Common myeloid progenitor, CD34-positive (primary cell): ENCODE measurements at places on chromosomes 4 and X.

GRCh38 chr4:151100531-151100930 lies 1.1 kb downstream of the RPS3A start:
- peak overlapping the region; percentile 94 for H3K27ac ChIP-seq
- H3K27me3 ChIP-seq: no peaks in the 10 kb centered on the region
- no peak for DNase-seq
- H3K4me1 ChIP-seq: peaks cover 37% of the 10 kb centered on the region
- no peak overlapping the region for H3K4me3 ChIP-seq
- H3K36me3 ChIP-seq: peaks cover 23% of the 10 kb centered on the region

DNA sequence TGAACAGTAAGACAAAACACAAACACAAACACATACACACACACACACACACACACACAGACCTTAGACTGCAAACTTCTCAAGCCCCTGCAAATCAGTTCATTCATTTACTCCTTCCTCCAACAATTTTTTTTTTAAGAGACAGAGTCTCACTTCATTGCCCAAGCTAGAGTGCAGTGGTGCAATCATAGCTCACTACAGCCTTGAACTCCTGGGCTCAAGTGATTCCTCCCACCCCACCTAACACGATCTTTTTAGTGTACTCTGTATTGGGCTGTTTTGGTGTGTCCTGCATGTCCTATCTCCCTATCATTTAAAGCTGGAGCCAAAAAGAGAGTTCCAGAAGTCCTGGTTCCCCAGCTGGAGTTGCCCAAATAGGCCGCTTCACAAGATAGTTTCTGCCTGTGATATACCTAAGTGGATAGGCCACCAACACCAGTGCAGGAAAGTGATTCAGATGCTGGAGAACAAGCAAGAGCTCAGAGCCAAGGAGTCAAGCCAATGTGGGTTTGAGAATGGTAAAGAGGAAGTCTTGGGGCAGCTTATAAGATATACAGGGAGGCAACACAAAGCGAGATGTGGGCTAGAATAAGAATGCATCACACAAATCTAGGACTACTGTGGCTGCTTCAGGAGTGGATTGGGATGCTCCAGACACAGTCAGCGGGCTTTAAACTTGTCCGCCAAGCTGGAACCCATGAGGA lies 85.4 kb upstream of the RAPGEF2 start:
- no peak for DNase-seq
- no peak overlapping the region for H3K4me3 ChIP-seq
- H3K4me1 ChIP-seq: peaks cover 5% of the 10 kb centered on the region
- H3K36me3 ChIP-seq: no peaks in the 10 kb centered on the region
- no peaks in the 10 kb centered on the region for H3K27me3 ChIP-seq

DNA sequence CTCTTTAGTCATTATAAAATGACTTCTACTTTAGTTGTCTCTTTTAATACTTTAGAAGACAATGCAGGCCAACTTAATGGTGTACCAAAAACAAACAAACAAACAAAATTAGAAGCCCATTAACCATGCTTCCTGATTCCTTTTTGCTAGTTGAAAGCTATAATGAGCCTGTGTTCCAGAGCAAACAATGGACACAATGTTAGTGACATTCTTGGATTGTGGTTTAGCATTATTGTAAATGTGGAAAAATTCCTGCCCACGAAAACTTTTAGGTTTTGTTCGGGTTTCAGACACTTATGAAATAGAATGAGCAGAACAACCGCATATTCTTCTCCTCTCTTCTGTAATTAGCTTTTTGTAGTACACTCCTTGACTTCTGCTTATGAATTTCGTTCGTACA lies 1682.7 kb upstream of the PCDH7 start:
- no peaks in the 10 kb centered on the region for H3K27me3 ChIP-seq
- no peak overlapping the region for H3K27ac ChIP-seq
- DNase-seq: no peak
- H3K4me1 ChIP-seq: no peaks in the 10 kb centered on the region
- no peak overlapping the region for H3K4me3 ChIP-seq
- no peaks in the 10 kb centered on the region for H3K36me3 ChIP-seq

GRCh38 chr4:8921465-8921864 lies 49.8 kb upstream of the HMX1 start:
- H3K36me3 ChIP-seq: no peaks in the 10 kb centered on the region
- no peaks in the 10 kb centered on the region for H3K27me3 ChIP-seq
- no peak overlapping the region for H3K4me3 ChIP-seq
- H3K4me1 ChIP-seq: no peaks in the 10 kb centered on the region
- DNase-seq: no peak
- H3K27ac ChIP-seq: no peak overlapping the region

DNA sequence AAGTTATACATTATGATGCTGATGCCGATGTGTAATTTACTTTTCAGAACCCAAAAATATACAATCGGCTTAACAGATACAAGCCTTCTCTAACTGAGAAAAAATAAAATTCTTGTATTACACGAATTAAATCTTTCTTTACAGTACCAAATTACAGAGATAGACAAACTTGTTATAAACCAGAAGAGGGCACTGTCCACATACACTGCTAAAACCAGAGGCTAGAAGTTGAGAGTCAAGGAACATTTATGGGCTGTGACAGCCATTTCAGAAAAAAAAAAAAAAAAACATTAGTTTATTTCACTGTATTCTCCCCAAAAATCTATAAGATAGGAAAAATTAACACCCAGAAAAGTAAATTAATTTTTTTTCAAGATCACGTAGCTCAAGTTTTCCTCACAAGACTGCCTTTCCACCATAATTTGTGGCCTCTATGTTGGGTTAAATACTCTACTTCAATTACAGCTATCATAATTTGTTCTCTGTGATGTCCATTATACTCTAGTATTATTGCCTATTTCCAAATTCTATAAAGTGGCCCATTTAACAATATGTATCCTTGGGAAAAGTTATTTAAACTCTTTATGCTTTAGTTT lies 12.0 kb downstream of the EREG start:
- peaks cover 33% of the 10 kb centered on the region for H3K36me3 ChIP-seq

DNA sequence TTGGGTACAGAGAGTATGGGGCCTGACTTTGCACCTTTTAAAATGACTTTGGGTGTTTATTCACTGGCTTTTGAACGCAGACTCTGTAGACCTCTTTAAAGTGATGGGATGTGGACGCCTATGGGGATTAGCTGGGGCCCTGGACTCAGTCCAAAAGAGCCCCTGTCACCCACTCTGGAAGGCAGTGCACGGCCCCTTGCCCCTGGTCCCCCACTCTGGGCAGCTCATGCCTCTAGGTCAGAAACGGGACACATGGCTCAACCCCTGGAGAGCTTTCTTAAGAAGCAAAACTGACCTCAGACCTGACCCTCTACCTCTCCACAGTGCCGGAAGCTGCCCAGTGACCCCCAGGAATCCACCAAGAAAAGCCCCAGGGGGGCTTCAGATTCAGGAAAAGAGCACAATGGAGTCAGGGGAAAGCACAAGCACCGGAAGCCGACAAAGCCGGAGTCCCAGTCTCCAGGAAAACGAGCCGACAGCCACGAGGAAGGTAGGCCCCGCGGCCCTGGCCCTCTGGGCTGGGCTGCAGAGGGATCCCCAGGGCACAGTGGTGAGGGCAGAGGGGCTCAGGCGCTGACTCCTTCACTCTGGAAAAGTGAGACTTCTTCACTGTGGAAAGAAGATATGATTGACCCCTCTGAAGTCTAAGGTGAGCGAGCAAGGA lies 38.4 kb downstream of the BCORL1 start:
- H3K4me1 ChIP-seq: no peaks in the 10 kb centered on the region
- H3K36me3 ChIP-seq: peaks cover 54% of the 10 kb centered on the region
- no peak for DNase-seq
- H3K27ac ChIP-seq: no peak overlapping the region
- H3K4me3 ChIP-seq: no peak overlapping the region

DNA sequence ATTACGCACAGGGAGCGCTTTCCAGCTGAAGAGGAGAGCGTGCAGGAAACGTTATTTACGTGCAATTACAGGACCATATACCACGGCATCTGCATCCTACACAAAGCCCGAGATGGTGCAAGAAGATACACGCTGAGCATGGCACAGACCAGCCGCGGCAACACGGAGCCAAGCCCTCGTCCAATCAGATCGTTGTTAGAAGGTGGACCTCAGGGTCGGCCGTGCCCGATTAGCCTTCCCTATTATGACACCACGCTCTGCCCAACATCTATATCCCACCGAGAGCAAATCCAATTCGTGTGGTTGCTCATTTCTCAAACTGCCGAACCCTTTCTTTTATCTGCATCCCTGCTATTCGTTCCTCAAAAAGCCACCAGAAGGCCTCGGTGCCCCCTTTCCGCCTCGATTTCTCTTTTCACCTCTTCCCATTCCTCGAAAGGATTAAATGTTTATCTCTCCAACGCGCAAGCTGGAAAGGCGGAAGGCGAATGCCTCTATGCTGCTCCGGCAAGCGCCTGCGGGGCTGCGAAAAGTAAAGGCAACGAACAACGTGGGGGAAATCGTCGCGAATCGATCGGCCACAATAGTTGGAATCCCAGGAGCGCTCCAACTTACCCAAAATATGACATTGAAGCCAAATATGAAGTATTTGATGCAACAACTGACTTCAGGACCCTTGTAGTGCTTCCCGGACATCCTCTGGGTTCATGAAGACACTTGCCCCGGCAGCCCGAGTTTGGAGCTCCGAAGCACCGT lies 702 bp downstream of the TSPAN5 start:
- no peaks in the 10 kb centered on the region for H3K36me3 ChIP-seq
- peaks cover 25% of the 10 kb centered on the region for H3K4me1 ChIP-seq
- peak overlapping the region; percentile 78 for H3K4me3 ChIP-seq
- H3K27me3 ChIP-seq: peaks cover 7% of the 10 kb centered on the region
- H3K27ac ChIP-seq: no peak overlapping the region
- DNase-seq: peak; percentile 56

- peaks cover 44% of the 10 kb centered on the region for H3K36me3 ChIP-seq
- H3K27me3 ChIP-seq: no peaks in the 10 kb centered on the region
- no peak overlapping the region for H3K4me3 ChIP-seq
- H3K4me1 ChIP-seq: peaks cover 61% of the 10 kb centered on the region
- H3K27ac ChIP-seq: no peak overlapping the region
- peak; percentile 78 for DNase-seq
Observed at GRCh38 chrX:153947009-153947769, 2.7 kb upstream of the RENBP start.

DNA sequence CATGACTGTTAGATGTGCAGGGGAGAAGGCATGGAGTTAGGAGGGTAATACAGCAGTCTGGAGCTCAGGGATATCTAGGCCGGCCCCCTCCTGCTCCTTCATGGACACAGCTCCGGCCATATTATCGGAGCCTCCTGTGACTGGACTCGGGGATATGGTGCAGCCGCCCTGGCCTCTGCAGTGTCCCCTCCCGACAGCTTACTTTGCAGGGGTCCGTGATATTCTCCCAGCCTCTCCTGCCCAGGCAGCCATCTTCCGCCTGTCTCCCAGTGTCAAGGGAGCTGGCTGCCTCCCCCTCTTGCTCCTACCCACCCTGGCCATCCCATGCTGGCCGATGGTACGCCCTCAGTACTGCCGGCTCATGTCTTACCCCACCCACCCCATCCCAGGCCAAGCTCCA lies 19.9 kb upstream of the RNF4 start:
- H3K27me3 ChIP-seq: no peaks in the 10 kb centered on the region
- DNase-seq: no peak
- H3K4me3 ChIP-seq: no peak overlapping the region
- H3K36me3 ChIP-seq: no peaks in the 10 kb centered on the region
- no peak overlapping the region for H3K27ac ChIP-seq

- DNase-seq: no peak
- no peaks in the 10 kb centered on the region for H3K36me3 ChIP-seq
- no peak overlapping the region for H3K4me3 ChIP-seq
- H3K27ac ChIP-seq: no peak overlapping the region
Observed at GRCh38 chr4:43411226-43411625, 518.7 kb downstream of the GRXCR1 start.

- H3K27me3 ChIP-seq: no peaks in the 10 kb centered on the region
- no peak overlapping the region for H3K27ac ChIP-seq
- H3K36me3 ChIP-seq: no peaks in the 10 kb centered on the region
- DNase-seq: no peak
Observed at GRCh38 chr4:92528541-92528940, 224.8 kb downstream of the GRID2 start.

GRCh38 chr4:182201871-182202270 lies 41.3 kb upstream of the TENM3 start:
- no peaks in the 10 kb centered on the region for H3K27me3 ChIP-seq
- DNase-seq: no peak
- H3K27ac ChIP-seq: no peak overlapping the region
- H3K4me1 ChIP-seq: no peaks in the 10 kb centered on the region
- H3K36me3 ChIP-seq: no peaks in the 10 kb centered on the region
- no peak overlapping the region for H3K4me3 ChIP-seq

DNA sequence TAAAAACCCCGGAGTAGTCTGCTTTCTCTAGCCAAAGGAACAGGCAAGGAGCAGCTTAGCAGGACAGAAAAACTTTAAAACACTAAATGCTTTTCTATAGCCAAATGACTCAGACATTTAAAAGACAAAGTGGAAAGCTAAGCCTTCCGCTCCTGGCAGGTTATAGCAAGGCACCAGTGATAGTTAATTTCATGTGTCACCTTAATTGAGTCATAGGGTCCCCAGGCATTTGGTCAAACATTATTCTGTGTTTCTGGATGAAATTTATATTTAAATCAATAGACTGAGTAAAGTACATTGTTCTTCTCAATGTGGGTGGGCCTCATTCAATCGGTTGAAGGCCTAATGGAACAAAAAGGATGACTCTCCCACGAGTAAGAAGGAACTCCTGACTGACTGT lies 885.7 kb upstream of the ADGRL3 start:
- no peaks in the 10 kb centered on the region for H3K36me3 ChIP-seq
- no peak overlapping the region for H3K27ac ChIP-seq
- H3K27me3 ChIP-seq: no peaks in the 10 kb centered on the region
- no peaks in the 10 kb centered on the region for H3K4me1 ChIP-seq
- no peak for DNase-seq
- no peak overlapping the region for H3K4me3 ChIP-seq

DNA sequence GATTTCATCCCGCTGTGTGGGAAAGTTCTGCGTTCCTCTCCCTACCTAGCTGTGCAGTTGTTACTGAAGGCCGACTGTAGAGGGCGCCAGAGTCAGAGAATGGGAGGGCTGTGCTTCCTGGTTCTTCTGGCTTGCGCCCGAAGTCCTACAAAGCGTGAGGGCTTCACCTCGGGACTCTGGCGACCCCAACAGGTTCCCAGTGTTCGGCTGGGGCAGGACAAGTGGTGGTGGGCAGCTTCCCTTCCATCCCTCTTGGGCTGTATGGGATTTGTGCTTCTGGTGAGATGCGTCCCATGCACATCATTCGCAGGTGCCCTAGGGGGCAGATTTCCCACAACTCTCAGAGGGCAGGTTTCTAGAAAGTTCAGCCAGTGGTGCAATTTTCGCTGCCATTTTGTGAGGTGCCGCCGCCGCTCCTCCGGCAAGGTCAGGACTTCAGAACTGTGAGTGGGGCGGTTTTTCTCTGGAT lies 27.3 kb downstream of the CT45A1 start:
- no peak overlapping the region for H3K27ac ChIP-seq
- H3K4me1 ChIP-seq: no peaks in the 10 kb centered on the region
- H3K36me3 ChIP-seq: no peaks in the 10 kb centered on the region
- DNase-seq: peak; percentile 72
- H3K27me3 ChIP-seq: no peaks in the 10 kb centered on the region
- peak overlapping the region; percentile 63 for H3K4me3 ChIP-seq

- H3K4me3 ChIP-seq: no peak overlapping the region
- H3K4me1 ChIP-seq: peaks cover 40% of the 10 kb centered on the region
- no peaks in the 10 kb centered on the region for H3K36me3 ChIP-seq
Observed at GRCh38 chr4:13542577-13543031, 1.7 kb downstream of the NKX3-2 start.
